HL-60 (cell line): ENCODE measurements at places on chromosomes 2 and 18.

GRCh38 chr2:47631306-47631705 lies 151.6 kb upstream of the MSH6 start:
- DNase-seq = no peak

DNA sequence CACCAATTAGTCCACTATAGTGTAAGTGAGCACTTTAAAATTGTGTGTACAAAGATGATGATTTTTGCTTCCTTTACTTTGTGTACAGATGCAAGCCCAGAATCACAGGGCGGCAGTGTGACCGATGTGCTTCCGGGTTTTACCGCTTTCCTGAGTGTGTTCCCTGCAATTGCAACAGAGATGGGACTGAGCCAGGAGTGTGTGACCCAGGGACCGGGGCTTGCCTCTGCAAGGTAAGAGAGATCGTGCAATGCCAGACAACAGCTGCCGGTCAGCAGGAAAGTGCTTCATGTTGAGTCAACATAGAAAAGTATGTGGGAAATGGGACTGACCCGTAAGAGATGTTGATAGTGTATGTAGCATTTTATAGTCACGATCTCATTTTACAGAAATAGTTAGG lies 156.8 kb upstream of the TTC39C start:
- DNase-seq = no peak

DNA sequence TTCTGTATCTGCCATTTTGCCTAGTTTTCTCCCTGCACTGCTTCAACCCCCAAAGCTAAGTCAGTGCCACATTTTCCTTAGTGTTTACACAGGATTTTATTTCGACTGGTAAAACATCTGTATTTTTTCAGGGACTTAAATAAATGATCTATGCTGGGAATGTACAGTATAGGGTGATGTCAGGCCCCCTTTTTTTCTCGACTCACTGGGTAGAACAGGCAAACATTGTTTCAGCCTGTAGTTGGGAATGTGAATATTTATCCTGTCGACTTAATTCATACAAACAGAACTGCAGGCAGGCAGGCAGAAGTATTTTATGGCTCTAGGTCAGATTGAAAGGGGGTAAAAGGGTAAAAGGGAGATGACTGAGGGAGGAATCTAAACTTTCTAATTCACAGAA lies 123.5 kb upstream of the ZFP36L2 start:
- DNase-seq = no peak

- DNase-seq = no peak
Observed at GRCh38 chr2:238321467-238321866, 1.1 kb downstream of the TRAF3IP1 start.

DNA sequence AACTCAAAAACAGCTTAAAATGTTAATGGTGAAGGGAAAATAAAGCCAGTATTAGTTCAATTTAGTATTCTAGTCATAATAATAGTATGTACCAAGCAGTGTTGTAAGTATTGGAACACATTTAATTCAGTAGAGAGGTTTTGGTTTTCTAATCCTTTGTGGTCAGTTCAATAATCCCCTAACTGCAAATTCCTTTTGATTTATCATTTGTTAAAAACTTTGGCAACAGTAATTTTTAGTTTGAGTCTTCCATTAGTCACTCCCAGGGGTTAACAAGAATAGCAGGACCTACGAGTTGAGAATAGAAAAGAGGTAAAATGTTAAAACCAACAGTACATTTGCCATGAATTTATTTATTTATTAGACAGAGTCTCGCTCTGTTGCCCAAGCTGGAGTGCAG lies 10.7 kb downstream of the MRPL44 start:
- DNase-seq = no peak

DNA sequence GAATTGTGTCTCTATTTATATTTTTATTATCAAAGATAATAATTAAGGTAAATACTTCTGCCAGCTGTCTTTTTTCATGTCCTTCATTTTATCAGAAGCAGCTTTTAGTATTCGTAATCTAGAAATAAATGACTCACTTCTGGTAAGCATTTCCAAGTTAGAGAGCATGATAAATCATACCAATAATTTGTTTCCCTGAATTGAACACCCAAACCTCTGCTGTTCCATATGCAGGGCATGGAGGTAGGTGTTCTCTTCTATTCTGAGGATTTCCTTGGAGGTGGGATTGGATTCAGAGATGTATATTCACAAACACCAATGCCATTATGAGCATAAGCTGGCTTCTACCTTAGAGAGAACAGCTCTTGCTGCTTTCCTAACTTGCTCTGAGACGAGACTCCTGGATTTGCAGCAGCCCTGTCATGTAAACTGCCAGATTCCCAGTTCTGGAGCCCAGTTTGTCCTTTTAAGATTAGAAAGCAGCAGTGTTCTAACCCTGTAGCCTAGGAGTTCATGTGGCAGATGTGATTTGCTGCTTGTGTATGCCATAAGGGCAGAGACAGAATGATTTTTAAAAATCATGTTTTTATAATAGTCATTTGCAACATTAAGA lies 47.5 kb downstream of the SKA1 start:
- DNase-seq = no peak

DNA sequence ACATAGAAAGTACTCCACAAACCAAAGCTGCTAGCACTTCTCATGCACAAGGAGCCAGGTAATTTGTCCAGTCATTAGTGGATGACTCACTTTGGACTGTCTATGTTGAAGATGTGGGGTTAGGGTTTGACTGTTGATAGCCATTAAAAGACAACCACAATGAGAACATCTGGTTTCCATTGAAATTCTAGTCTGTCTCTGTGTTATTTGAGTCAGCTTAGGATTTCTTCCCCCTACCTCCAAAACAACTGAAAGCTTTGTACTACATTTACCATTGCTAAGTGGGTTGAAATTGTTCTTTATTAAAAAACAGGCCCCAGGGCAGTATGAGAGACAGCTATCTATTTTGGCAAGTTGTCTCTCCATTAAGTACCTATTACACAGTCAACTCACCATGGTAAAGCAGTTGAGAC lies 50.2 kb upstream of the ANKRD44 start:
- DNase-seq = no peak
